ENCODE measurements at places on chromosomes 16 and 17.

GRCh38 chr16:20868890-20869289, 31.3 kb downstream of the DCUN1D3 start:
- no peak for DNase-seq

GRCh38 chr17:57269598-57270255, 13.4 kb downstream of the MSI2 start:
- DNase-seq, result no peak

- no peak for DNase-seq
Observed at GRCh38 chr16:48292452-48292851, 45.1 kb upstream of the ABCC11 start.

- no peak for DNase-seq
Observed at GRCh38 chr17:57666946-57667345, 78.2 kb downstream of the CCDC182 start.

GRCh38 chr17:74566132-74566753, 1.1 kb downstream of the CD300H start:
- peak; percentile 3 for DNase-seq

DNA sequence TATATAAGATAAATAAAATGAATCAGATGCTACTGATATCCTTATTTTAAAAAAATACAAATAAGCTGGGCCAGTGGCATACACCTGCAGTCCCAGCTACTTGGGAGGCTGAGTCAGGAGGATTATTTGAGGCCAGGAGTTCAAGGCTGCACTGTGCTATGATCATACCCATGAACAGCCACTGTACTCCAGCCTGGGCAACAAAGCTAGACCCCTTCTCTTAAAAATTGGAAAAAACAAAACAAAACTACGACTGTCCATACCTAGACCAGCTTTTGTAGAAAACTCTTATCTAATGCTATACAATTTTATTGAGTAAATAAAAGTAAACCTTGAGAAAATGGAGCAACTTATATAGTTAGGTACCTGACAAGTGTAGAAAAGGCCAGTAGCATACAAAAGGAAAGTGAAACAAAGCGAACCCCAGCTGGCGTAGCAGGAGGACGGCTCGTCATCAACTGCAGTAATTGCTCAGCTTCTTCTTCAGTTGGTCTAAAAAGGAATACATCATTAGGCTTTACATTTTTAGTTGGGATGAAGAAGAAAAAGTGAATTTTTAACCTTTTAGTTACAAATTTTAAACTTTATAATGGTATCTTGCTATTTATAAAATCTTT, 23.6 kb downstream of the INTS2 start:
- no peak for DNase-seq

All from NCI-H446 treated with DMSO at 0.1 percent for 48 hours (cell line).